ENCODE measurements at places on chromosomes 13 and 19.

- DNase-seq = no peak
These were observed 16.2 kb downstream of the KCTD4 start for GRCh38 chr13:45184693-45185092.

- no peak for DNase-seq
These were observed 425.4 kb downstream of the DCT start for GRCh38 chr13:94053986-94054593.

DNA sequence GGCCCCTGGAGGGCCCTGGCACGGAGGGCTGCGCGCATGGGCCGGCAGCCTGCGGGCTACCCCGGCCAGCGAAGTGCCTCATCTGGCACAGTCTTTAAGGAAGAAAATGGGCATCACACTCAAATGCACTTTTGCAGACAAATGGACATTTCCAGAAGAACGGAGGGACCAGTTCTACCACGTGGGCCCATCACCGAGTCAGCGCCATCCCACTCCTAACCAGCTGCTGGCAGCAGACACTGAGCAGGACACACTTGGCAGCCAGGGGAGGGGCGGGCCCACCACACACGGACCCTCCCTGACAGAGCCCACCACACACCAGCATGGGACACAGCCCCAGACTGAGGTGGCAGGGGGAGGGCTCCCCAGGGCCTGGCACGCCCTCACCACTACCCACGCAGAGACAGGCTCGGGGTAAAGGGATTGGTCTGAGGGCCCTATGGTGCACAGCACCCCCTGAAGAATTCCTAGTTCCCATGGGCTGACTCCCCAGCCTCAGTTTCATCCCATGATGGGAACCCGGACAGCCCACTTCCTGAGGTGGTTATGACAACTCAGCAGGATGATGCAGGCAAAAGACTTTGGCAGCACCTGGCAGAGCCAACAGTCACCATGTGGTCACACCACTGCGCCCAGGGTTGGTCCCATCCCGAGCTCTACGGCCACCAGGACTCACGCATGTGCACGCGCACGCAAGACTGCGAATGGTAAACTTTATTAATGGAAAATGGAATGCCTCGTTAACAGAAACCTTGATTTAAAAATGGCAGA is 18.7 kb upstream of the TINCR start:
- no peak for DNase-seq

- no peak for DNase-seq
These were observed 46.9 kb downstream of the ABCC4 start for GRCh38 chr13:95254339-95254738.

Measured in skin of body (tissue), 3 donors.